ENCODE measurements at places on chromosomes 12 and 14. TPM values are rescaled to one million over a fixed set of nuclear protein-coding genes. Genes with fewer than 3 reads are reported as not detected.

GRCh38 chr14:24801024-24801423 lies 167.0 kb upstream of the GZMB start:
- no peaks in the 10 kb centered on the region for H3K4me1 ChIP-seq
- no peaks in the 10 kb centered on the region for H3K27me3 ChIP-seq
- no peak overlapping the region for H3K27ac ChIP-seq
- no peak overlapping the region for H3K4me3 ChIP-seq
- H3K36me3 ChIP-seq = no peaks in the 10 kb centered on the region

- no peaks in the 10 kb centered on the region for H3K36me3 ChIP-seq
- H3K4me1 ChIP-seq = peaks cover 2% of the 10 kb centered on the region
- no peak overlapping the region for H3K4me3 ChIP-seq
- no peak overlapping the region for H3K27ac ChIP-seq
- H3K27me3 ChIP-seq = peaks cover 8% of the 10 kb centered on the region
- no peak for DNase-seq
These were observed 101.4 kb downstream of the ADGRD1 start for GRCh38 chr12:131055093-131055465.

DNA sequence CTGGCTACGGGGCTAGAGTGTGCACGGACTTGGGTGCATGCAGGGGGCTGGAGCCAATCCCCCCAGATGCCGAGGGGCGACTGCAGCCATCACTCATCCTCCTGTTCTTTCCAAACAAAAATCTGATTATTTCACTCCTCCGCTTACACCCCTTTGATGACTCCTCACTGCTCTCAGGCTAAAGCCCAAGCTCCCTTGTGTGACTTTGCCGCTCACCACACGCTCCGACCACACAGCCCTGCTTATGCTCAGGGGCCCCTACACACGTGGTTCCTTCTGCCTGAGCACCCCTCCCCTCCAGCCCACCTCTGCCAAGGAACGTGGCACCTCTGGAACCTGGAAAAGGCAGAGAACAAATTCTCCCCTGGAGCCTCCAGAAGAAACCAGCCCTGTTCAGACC lies 13.7 kb downstream of the CHFR start:
- no peak overlapping the region for H3K27ac ChIP-seq
- H3K4me1 ChIP-seq = no peaks in the 10 kb centered on the region
- peaks cover 62% of the 10 kb centered on the region for H3K36me3 ChIP-seq

DNA sequence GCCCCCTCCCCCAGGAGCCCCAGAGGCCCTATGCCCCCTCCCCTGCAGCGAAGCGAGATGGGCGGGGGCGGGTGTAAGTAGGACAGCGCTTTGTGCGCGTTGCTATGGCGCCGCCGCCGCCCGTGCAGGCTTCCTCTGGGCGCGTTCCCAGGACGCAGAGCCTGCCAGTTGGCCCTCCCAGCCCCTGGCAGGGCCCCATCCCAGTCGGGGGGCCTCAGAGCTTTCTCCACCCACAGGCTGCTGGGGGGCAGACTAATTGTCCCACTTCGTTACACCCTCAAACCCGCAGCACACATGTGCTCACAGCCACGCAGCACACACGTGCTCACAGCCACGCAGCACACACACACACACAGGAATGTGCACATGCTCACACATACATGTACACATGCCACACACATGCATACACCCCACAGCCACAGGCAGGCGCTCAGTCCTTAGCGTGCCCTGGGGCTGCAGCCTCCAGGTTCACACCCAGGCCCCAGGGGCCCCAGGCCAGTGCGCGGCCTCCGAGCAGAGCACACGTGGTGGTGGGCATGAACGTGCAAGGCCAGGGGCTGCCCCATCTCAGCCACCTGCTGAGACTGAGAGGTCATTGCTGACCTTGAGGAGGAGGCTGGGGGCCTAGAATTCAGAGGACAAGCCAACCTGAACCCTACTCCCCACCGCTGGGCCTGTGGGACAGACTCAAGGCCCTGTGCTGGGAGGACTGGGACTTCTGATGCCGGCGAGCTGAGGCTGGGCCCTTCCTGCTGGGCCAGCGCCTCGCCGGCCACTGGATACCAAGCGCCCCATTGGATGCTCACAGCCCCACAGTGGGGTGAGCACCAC lies 15.6 kb downstream of the TRMT61A start:
- H3K36me3 ChIP-seq = no peaks in the 10 kb centered on the region
- peak; percentile 86 for DNase-seq
- H3K27me3 ChIP-seq = no peaks in the 10 kb centered on the region
- H3K27ac ChIP-seq = peak overlapping the region; percentile 87
- no peak overlapping the region for H3K4me3 ChIP-seq

IRAK3 gene
- total RNA-seq = 7.8 TPM

OR11H12 gene
- total RNA-seq = not detected

KRT86 gene
- total RNA-seq = 0.04 TPM

PRIMA1 gene
- total RNA-seq = 0.75 TPM
